WTC11 (cell line): ENCODE measurements at places on chromosomes 1 and 21. TPM values are rescaled to one million over a fixed set of nuclear protein-coding genes. Genes with fewer than 3 reads are reported as not detected.

- H3K4me3 ChIP-seq = no peak overlapping the region
- no peak for DNase-seq
- no peaks in the 10 kb centered on the region for H3K27me3 ChIP-seq
These were observed 2151.6 kb downstream of the MRPL39 start for GRCh38 chr21:23455676-23456075.

- no peaks in the 10 kb centered on the region for H3K36me3 ChIP-seq
- no peaks in the 10 kb centered on the region for H3K27me3 ChIP-seq
- no peak for DNase-seq
- H3K4me3 ChIP-seq = no peak overlapping the region
- no peak overlapping the region for H3K27ac ChIP-seq
- peaks cover 33% of the 10 kb centered on the region for H3K4me1 ChIP-seq
These were observed 227.1 kb downstream of the TOMM20 start for GRCh38 chr1:234901491-234902049.

- H3K4me1 ChIP-seq = peaks cover 57% of the 10 kb centered on the region
These were observed 386.2 kb upstream of the ADGRL2 start for GRCh38 chr1:81414488-81415015.

DNA sequence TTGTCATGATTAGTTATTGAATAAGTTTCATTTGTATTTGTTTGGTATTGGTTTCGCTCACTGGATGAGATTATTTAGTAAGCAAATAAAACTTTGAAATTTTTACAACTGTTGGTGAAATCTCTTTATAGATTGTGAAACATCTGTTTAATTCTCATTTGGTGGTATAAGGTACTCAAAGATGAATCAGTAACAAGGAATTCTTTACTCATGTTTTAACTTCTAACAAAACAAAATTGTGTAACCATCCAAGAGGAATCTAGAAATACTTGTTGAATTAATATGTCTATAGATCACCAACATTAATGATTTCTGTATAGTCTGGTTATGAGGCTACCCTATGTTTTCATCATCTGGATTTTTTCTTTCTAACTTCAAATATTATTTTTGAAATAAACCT lies 62.8 kb upstream of the USP25 start:
- H3K4me1 ChIP-seq = no peaks in the 10 kb centered on the region
- H3K4me3 ChIP-seq = no peak overlapping the region
- no peak for DNase-seq
- no peak overlapping the region for H3K27ac ChIP-seq

GRCh38 chr1:92464588-92465255 lies 22.0 kb downstream of the GFI1 start:
- no peak for DNase-seq
- H3K36me3 ChIP-seq = no peaks in the 10 kb centered on the region
- H3K4me1 ChIP-seq = no peaks in the 10 kb centered on the region
- no peaks in the 10 kb centered on the region for H3K27me3 ChIP-seq
- H3K4me3 ChIP-seq = no peak overlapping the region

DNA sequence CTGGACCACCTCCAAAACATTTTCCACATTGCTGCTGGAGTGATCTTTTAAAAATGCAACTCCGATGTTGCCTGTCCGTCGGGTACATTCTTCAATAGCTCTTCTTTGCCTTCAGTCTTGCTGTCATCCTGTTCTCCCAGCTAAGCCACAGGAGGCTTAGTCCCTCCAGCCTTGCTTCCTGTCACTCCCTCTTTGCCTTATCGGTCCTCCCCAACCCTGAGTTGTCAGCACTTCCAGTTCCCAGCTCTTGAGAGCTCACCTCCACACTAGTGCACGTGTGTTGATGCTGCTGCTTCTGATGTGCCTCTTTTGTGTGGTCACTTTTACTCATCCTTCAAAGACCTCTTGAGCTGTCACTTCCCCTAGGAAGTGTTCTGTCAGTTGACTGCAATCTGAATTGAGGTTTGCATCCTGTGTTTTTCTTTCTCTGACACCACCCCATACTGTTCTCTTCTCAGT lies 15.3 kb downstream of the UCK2 start:
- peaks cover 63% of the 10 kb centered on the region for H3K4me1 ChIP-seq
- H3K27me3 ChIP-seq = no peaks in the 10 kb centered on the region

The TAS1R1 gene
- 0.11 to 0.16 TPM in 2 of 3 replicates, not detected in the other for total RNA-seq

The GJA5 gene
- 2.2 to 3.0 TPM (median 2.2 TPM) in 3 replicates for total RNA-seq

The ATAD3C gene
- total RNA-seq = 0.60 to 0.94 TPM (median 0.61 TPM) in 3 replicates

The GIPC2 gene
- total RNA-seq = 0.83 to 1.6 TPM (median 1.1 TPM) in 3 replicates

The ATAD3B gene
- 47.9 to 63.6 TPM (median 48.5 TPM) in 3 replicates for total RNA-seq
